ENCODE measurements at places on chromosomes 5 and 9. TPM values are rescaled to one million over a fixed set of nuclear protein-coding genes. Genes with fewer than 3 reads are reported as not detected.

- no peaks in the 10 kb centered on the region for H3K4me1 ChIP-seq
- no peak for DNase-seq
- no peak overlapping the region for H3K27ac ChIP-seq
- H3K4me3 ChIP-seq, result no peak overlapping the region
- H3K36me3 ChIP-seq, result no peaks in the 10 kb centered on the region
These were observed 320.2 kb upstream of the NREP start for GRCh38 chr5:112077180-112077579.

- no peak overlapping the region for H3K4me3 ChIP-seq
- no peaks in the 10 kb centered on the region for H3K36me3 ChIP-seq
- no peak overlapping the region for H3K27ac ChIP-seq
- H3K27me3 ChIP-seq, result no peaks in the 10 kb centered on the region
- peaks cover 8% of the 10 kb centered on the region for H3K4me1 ChIP-seq
These were observed 145.9 kb downstream of the HINT1 start for GRCh38 chr5:131019111-131019510.

- no peak overlapping the region for H3K4me3 ChIP-seq
- peaks cover 4% of the 10 kb centered on the region for H3K36me3 ChIP-seq
- H3K27me3 ChIP-seq, result no peaks in the 10 kb centered on the region
These were observed 75.7 kb downstream of the AMBP start for GRCh38 chr9:114002271-114002985.

GRCh38 chr5:31221001-31221400 lies 27.5 kb downstream of the CDH6 start:
- DNase-seq, result peak; percentile 15
- H3K4me1 ChIP-seq, result peaks cover 32% of the 10 kb centered on the region
- no peak overlapping the region for H3K4me3 ChIP-seq
- H3K36me3 ChIP-seq, result no peaks in the 10 kb centered on the region

DNA sequence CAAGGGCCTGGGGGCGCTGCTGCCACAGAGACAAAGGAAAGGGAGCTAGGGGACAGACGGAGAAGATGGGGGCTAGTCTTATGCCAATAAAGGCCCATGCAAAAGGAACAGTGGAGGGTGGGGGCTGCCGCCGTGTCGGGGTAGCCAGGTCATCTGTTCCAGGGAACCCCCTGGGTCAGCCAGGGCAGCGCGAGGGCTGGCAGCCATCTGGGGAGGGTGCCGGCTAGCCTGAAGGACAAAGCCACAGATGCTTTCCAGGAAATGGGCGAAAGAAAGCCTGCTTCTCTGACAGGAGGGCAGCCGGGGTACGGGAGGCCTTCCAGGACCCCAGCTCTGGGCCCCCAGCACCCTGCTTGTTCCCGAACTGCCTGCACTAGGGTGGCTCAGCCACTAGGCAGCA lies 1.6 kb upstream of the CARD9 start:
- no peak for DNase-seq
- H3K36me3 ChIP-seq, result no peaks in the 10 kb centered on the region
- no peak overlapping the region for H3K4me3 ChIP-seq
- H3K27ac ChIP-seq, result no peak overlapping the region
- no peaks in the 10 kb centered on the region for H3K27me3 ChIP-seq
- H3K4me1 ChIP-seq, result no peaks in the 10 kb centered on the region

DNA sequence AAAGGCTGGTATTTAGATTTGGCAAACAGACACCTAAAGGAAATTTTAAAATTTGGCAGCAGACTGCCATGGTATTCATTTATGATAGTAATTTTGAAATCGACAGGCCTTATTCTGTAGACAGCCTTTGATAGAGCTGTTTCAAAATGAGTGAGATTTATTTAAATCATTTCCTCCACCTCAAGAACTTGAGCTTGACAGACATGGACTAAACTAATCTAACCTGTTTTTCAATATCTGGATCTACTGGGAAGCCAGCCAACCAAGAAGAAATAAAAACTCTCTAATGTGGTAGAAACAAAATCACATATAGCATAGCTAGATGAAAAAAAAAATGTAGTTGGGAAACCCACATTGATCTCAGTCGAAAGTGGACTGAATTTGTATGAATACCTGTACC lies 56.9 kb upstream of the RASA1 start:
- peak overlapping the region; percentile 11 for H3K4me3 ChIP-seq
- H3K27me3 ChIP-seq, result no peaks in the 10 kb centered on the region
- H3K27ac ChIP-seq, result peak overlapping the region; percentile 52
- DNase-seq, result peak; percentile 58
- peaks cover 5% of the 10 kb centered on the region for H3K36me3 ChIP-seq

The IFNB1 gene
- 0.61 TPM for total RNA-seq

The FLT4 gene
- total RNA-seq, result not detected

The JAKMIP2 gene
- not detected for total RNA-seq
